ENCODE measurements at places on chromosomes 3 and 15.
A peak's percentile ranks its signal among the peaks of the same experiment; 100 is the strongest.

GRCh38 chr3:58713715-58714401, 47.3 kb upstream of the FAM3D start:
- no peak for DNase-seq

GRCh38 chr15:95162069-95162468, 930.7 kb downstream of the MCTP2 start:
- DNase-seq: no peak

DNA sequence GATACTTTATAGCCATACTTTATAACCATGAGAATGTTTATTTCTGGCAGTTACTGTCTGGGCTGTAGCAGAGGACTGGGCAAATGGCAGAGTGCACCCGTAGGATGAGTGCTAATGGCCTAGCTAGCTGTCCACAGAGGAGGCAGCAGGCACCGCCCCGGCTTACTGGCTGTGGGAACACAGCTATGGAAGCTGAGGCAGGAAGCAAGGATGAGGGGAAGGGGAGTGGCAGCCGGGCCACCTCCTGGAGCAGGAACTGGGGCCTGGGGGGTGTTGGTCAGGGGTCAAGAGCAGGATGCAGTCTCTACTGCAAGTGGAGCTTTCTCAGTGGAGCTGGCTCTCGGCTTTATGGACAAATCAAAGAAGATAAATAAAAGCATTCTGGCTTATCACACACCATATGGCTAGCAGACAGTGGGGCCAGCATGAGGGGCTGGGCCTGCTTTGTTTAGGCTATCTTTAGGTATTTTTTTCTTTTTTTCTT, 316.8 kb upstream of the CTDSPL start:
- no peak for DNase-seq

DNA sequence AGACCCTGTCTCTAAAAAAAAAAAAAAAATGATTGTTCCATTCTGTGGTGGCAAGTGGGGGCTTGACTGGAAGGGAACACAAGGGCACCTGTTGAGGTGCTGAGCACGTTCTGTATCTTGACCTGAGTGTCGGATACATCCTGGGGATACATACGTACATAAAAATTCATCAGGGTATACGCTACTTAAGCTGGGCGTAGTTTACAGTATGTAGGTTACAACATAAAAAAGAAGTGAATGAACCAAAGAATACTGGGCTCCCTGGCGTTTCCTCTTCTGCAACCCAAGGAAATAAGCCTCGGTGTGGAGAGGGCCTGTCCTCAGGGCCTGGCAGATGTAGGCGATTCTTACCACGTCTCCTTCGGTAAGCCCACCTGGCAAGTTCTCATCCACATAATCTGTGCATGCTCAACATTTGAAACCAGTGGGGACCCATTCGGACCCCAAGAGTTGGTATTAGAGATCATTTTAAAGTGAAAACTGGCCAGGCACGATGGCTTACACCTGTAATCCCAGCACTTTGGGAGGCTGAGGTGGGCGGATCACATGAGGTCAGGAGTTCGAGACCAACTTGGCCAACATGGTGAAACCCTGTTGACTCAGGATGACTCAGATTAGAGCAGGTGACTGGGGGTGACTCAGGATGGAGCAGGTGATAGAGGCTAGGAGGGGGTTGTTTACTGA, 5.1 kb upstream of the MUC20 start:
- DNase-seq: no peak

- DNase-seq: no peak
These were observed 173.5 kb downstream of the ZIC1 start for GRCh38 chr3:147582642-147583041.

DNA sequence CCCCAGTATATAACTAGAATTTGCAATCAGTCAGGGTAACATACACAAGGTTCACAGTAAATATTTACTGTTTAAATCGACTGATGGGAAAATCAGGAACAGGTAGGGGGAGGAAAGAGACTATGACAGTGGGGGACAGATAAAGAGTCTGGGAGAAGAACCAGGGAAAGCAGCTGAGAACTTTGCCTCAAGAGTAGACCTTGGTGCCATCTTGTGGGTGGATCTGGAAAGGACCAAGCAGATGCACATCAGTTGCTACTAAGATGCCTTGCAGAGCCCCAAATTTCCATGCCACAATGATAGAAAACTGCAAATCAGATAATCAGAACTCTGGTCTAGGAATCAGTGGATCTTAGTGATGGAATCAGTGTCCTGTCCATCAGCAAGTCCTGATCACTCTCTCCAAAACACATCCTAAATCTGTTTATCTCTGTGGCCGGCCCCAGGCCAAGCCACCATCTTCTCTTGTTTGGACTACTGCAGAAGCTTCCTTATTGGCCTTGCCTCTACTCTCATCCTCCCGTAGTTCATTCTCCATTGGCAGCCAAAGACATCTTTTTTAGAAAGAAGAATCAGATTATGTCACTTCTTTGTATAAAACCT, 62.7 kb downstream of the PDE8A start:
- peak; percentile 57 for DNase-seq

DNA sequence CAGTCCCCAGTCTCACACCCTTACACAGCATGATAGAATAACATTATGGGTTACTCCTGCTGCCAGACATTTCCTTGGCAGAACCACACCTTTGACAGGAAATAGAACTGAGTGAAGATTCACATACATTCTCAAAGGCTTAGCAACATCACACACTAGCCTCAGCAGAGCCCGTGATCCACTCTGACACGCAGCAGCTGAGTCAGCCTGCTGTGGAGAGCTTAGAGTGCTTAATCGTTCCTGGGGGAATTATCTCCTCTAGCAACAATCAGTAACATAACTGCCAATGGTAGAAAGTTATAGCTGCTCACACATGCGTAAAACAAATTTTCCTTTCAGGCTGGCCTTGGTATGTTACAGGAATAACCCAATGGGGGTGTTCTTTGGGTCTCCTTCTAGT, 382.1 kb downstream of the GAP43 start:
- peak; percentile 93 for DNase-seq

GRCh38 chr3:121175083-121175482, 267.1 kb downstream of the STXBP5L start:
- DNase-seq: no peak

DNA sequence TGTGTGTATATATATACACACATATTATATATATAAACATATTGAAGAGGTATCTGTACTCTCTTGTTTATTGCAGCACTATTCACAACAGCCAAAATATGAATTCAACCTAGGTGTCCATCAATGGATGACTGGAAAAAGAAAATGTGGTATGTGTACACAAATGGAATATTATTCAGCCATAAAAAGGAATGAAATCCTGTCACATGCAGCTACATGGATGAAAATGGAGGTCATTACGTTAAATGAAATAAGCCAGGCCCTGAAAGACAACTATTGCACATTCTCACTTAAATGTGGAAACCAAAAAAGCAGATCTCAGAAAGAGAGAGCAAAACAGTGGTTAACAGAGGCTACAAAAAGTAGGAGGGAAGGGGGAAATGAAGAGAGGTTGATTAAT, 49.5 kb downstream of the CEP70 start:
- no peak for DNase-seq

DNA sequence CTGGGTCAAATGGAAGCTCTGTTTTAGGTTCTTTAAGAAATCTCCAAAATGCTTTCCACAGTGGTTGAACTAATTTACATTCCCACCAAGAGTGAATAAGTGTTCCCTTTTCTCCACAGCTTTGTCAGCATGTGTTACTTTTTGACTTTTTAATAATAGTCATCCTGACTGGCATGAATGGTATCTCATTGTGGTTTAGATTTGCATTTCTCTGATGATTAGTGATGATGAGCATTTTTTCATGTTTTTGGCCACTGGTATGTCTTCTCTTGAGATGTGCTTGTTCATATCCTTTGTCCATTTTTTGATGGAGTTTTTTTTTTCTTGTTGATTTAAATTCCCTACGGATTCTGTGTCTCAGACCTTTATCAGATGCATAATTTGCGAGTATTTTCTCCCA, 745.0 kb upstream of the BCHE start:
- no peak for DNase-seq

DNA sequence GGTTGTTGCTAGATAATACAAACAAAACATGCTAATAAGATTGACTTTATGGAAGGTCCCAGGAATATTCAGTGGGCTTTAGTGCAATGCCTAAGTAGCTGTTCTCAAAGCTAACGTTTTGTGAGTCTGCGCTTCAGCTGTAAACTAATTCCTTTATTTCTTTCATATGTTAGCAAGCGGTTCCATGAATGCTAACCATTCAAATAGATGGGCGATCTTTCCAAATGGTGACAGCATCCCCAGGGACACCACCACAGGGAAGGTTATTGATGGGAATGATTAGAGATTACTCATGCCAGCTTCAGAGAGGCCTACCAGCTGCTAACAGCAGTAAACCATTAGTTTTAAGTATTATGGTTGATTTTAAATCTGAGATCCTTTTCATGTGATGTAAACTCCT, 405.7 kb upstream of the MCTP2 start:
- no peak for DNase-seq

DNA sequence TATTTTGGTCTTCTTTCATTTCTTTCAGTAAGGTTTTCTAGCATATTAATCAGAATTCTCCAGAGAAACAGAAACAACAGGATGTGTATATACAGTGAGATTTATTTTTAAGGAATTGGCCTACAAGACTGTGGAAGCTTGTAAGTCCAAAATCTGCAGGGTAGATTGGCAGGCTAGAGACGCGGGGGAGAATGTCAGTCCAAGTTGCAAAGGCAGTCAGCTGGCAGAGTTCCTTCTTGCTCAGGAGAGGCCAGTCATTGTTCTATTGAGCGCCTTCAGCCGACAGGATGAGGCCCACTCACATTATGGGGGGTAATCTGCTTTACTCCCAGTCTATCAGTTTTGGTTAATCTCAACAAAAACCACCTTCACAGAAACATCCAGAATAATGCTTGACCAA, 133.4 kb upstream of the UBE3A start:
- no peak for DNase-seq

DNA sequence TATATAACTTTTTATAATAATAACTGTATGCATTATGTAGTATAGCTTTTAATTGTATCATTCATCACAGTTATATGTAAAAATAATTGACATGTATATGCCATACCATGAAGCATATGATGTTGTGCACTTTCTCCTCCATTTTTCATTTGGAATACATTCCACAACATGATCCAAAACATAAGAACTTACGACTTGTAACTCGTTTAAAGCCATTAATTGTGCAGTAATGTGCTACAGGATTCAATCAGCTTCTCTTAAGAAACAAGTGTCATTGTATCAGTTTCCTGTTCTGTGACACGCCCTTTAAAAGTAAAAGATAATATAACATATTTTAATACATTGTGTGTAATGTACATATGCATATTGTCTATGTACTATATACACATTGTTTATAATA, 2.2 kb downstream of the C3orf80 start:
- DNase-seq: no peak

DNA sequence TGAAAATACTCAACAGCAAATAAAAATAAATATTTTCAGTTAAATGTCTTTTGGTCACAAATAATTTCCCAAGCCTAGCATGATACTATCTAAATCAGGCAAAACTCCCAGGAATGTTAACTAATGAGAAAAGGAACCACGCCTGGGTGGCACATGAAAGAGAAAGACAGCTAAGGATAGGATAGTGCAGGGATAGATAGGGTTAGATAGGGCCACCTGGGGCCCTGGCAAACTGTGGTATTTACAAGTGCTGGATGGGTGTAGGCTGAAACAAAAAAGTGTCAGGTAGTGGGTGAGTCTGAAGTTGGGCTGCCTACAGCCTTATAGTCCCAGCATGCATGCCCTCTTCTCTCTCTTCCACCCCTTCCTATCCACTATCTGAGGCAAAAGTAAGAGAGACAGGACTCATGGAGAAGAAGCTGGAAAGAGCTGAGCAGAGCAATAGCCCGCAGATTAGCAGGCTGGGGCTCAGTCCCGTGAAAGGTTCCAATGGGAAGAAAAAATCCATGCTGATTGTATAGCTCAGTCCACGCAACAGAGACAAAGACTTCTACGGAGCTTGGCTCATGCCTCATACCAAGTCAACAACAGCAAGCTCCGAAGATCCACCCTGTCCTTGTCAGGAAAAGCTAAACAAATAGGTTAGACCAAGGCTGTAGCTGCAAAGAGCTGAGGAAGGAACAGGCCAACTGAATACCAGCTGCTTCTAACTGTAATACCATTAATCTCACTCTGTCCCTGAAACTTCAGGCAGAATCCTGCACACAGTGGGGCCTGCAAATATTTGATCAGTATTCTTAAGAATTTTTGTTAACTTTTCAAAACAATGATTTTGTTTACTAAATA, 342.1 kb upstream of the ATP11B start:
- DNase-seq: no peak

- DNase-seq: no peak
These were observed 23.1 kb downstream of the ALPK3 start for GRCh38 chr15:84840255-84840654.

GRCh38 chr15:62244762-62245161, 79.7 kb upstream of the C2CD4B start:
- no peak for DNase-seq

DNA sequence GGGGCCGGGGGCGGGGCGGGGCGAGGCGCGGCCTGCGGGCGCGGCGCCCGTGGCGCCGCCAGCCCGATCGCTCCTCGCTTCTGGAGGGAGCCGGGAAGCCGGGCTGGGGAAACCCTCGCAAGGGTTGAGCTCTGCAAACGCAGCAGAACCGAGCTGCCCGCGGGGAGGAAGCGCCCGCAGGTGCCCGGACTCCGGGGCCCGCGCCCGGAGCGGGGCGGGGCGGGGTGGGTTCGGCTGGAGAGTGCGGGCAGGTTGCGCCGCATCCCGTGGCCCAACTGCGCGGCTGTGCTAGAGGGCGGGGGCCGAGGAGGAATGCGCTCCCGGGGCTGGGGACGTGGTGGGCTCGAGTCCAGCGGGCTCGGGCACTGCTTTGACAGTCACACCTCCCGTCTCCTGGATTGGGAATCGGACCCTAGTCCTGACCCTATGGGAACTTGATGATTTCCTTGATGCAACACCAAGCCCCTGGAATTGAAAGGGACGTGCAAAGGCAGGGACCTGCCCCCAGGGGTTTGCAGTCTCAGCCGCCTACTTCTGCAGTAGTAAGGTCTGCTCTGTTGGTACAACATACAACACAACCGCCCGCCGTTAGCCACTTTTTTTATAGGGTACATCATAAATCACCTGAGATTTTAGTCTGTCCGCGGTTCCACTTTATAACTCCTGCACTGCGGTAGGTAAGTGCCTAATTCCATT, 34.3 kb downstream of the ZBTB38 start:
- DNase-seq: peak; percentile 83

DNA sequence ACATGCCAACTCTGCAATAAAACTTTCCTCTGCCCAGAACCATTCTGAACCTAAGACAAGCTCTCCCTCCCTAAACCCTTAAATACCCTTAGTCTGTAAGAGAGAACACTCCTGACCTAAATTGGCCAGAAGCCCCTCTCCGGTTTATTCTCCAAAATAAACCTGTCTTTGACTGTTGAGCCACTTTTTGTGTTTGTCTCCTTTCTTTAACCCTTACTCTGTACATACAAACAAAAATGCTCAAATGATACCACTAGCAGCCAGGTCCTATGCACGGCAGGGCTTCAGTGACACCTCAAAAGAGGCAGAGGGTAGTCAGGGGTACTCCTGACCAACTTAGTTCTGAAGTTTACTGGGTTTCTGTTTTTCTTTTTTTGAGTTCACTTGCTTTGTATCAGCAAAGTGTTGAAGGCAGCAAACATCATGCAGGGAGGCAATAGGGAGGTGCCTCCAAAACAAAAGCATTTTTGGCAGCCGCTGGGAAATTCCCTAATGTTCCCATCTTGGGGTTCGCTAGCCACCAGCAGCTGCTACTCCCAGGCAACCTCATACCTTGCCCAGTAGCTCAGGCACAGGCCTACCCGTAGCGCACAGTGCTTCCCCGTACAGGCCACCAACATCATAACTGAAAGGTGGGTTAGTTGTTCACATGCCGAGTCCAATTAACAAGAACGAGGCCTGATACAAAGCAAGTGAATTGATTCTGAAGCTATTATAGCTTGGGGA, 62.9 kb upstream of the GCNT3 start:
- DNase-seq: no peak
